ENCODE measurements at places on chromosomes 6 and 20. TPM values are rescaled to one million over a fixed set of nuclear protein-coding genes. Genes with fewer than 3 reads are reported as not detected.

Gene ENPP5
- 2.9 TPM for total RNA-seq

Gene HAO1
- not detected for total RNA-seq

Gene MLIP
- 319 TPM for total RNA-seq

Gene HLA-DMA
- total RNA-seq, result 13.7 TPM

Gene LY86
- total RNA-seq, result 1.9 TPM

Gene PHACTR1
- 26.2 TPM for total RNA-seq

Gene GSTA3
- not detected for total RNA-seq

Gene PTCRA
- total RNA-seq, result not detected

All from cardiac septum (tissue), 1 donor.